CD4-positive, alpha-beta T cell treated with Interleukin-10 for 1 hour (primary cell): ENCODE measurements at places on chromosomes 7 and 10.

GRCh38 chr10:75492173-75492925 is 60.9 kb downstream of the LRMDA start:
- DNase-seq, result no peak

DNA sequence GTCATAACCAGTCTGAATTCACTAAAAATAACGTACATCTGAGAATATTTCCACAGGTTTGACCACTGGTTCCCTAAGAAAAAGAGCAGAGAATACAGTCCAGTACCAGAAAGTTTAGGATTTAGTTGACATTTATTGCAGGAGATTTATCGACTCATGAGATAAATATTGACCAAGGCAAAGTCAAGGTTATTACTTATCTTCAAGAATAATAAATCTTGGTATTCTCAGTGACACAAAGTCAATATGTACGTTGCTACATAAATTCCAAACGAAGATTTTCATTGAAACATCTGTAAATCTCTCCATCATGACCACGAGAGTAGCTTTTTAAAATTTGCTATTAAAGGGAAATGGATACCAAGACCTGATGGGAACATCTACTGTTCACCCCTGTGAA is 39.4 kb upstream of the GRB10 start:
- DNase-seq, result no peak

- DNase-seq, result no peak
Measured at GRCh38 chr10:29064680-29065079, 224.2 kb upstream of the LYZL1 start.

GRCh38 chr7:18343047-18343446 is 152.5 kb upstream of the HDAC9 start:
- no peak for DNase-seq

DNA sequence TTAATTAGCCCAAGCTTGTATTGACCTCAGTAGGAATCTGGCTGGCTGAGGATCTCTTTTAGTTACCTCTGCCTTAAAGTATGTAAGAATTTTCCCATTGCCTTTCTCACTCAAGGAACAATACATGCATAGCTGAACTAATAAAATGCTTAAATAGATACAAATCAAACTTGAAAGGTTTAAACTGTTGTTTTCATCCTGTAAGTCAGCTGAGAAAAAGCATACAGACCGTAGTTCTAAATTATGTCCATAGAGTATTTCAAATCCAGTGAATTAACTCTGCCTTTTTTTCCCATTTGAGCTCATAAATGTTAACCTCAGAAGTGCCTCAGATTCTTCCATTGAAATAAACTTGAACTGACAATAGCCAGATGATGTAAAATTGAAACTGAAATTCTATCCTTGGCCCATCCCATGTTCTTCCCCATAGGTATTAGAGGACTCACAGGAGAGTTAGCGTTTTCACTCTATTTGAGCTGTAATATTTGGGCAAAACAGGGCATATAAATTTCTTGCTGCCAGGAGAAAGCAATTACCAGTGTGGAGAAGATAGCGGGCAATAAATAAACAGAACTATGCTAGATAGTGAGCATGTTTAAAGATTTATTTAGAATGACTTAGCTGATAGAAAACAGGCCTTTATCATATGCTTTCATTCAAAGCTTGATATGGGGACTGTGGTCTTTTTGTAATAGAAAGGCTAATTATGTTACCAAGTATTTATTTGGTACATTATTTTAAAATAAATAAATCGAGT is 163.7 kb downstream of the WNT2 start:
- DNase-seq, result no peak

- DNase-seq, result no peak
Measured at GRCh38 chr7:110539216-110539615, 551.7 kb upstream of the LRRN3 start.

DNA sequence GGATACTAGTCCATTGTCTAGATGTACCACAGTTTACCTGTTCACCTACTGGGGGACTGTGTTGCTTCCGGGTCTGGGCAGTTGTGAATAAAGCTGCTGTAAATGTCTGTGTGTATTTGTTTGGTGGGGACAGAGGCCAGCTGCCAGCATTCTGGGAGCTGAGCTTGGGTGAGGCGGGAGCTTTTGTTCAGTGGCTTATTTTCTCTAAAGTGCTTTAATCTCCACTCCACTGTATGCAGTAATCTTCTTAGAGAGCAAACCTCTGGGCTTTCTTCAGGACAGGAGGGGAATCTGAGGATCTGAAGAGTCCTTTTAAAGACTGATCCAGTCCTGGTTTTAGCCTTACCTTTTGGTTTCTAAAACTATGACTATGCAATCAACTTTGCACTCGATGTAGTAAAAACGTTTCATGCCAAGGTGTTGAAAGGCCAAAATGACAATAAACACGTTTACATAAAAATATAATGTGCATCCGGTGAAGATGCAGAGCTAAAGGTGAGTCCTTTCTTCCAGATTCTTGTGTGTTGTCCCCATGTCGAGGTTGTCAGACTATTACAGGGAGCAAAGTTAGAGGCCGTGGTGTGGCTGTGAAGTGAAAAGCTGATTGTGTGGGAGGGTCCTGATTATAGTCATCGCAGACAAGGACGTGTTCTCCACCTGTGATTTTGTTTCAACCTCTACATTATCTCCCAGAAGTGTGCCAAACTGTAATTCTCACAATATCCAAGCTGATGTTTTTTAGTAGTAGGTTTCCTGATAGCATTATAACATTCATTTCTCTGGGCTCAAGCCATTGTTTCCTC is 279.8 kb downstream of the CAMK1D start:
- DNase-seq, result no peak

- DNase-seq, result no peak
Measured at GRCh38 chr7:35619863-35620262, 75.1 kb downstream of the HERPUD2 start.

DNA sequence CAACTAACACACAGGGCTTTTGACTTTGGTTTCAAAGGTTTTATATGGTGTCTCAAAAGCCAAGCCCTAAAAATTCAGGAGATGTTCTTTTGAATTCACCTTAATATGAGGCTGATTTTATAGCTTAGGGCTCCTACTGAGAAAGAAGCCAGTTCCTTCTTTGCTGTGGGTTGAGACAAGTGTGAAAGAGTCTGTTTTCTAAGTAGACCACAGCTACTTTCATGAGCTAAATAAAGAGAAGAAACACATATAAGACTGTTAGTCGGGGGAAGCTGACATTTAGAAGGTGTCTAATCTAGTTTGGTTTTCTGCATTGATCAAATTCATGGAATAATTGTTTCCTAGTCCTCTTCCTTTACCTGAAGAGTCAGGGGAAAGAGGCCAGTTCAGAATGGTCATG is 332.1 kb upstream of the CELF2 start:
- DNase-seq, result no peak

DNA sequence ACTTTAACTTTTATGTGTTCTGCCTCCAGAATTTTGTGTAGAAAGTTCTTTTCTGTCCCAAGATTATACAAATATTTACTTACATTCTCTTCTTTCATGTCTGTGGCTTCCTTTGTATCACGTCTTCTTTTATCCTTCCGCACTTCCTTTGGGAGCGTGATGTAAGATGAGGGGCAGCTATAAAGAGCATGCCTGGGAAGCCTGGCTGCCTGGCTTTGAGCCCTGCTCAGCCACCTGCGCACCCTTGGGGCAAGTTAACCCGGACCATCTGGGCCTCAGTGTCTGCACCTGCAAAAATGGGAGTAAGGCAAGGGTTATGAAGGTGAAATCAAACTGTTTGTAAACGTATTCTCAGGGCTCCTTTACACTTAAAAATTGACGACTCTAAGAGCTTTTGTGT is 25.2 kb downstream of the PALD1 start:
- DNase-seq, result no peak

- DNase-seq, result no peak
Measured at GRCh38 chr10:103086261-103086660, 106.8 kb downstream of the NT5C2 start.

- DNase-seq, result no peak
Measured at GRCh38 chr7:116585967-116586366, 61.1 kb downstream of the CAV1 start.

- DNase-seq, result peak; percentile 7
Measured at GRCh38 chr10:133173860-133174640, 14.0 kb downstream of the KNDC1 start.

DNA sequence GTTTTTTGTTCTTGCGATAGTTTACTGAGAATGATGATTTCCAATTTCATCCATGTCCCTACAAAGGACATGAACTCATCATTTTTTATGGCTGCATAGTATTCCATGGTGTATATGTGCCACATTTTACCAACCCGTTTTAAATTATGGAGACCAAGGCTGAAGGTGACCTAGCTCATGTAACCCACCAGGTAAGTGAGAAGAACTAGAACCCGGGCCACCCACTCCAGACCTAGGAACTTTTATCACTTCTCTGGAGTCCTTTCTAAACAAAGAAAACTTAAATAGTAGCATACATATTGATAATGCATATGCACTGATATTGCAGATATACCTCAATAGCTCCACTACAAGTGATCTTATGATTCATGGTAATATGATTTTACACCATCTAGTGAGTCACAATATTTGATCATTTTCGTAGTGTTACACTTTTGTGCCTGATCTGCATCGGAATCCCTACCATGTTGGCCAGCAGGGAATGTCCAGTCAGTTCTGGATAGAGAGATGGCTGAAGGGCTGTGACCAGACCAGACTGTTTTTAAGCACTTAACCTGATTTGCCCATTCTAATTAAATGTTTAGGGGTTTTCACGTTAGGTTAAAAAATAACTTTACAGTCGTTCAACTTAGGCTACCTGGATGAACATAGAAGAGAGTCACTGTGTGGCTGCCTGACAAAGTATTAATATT is 15.2 kb downstream of the CUZD1 start:
- no peak for DNase-seq
